ENCODE measurements at places on chromosomes 2 and 18.

DNA sequence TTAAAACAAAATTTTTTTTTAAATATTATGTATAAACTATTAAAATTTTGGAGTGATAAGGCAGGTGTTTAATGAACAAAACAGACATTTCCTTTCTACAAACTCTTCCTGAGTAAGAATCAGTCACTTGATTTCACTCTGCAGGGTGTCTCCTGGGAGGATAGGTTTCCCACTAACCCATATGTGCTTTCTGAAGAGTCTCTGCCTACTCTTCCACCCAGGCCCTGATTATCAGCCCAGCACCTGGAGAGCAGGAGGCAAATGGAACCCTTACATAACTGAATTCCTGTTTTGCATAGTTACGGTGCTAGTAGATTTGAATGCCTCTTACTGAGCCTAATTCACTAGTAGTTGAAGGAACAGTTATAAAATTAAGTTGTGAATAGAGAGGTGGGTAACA lies 1718.6 kb downstream of the SUCLG1 start:
- H3K4me3 ChIP-seq, result no peak overlapping the region
- no peak for DNase-seq
- no peak overlapping the region for H3K27ac ChIP-seq
- H3K27me3 ChIP-seq, result no peaks in the 10 kb centered on the region
- no peaks in the 10 kb centered on the region for H3K4me1 ChIP-seq
- no peaks in the 10 kb centered on the region for H3K36me3 ChIP-seq

DNA sequence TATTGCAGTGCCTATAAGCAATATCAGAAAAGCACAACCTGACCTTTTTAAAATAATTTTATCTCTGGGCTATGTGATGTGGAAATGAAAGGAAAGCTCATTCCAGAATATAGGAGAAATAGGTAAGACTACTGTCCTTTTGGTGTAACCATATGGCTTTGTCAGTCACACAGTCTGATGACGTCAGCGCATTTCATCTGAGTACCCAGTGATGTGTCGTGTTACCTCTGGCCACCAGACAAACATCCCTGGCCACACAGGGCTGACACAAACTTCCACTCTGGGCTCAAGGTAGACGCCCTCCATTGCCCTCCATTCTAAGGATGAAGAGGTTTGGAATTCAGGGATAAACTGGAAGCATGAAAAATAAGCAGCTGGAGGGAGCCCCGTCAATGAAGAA lies 506.7 kb downstream of the CMPK2 start:
- H3K4me1 ChIP-seq, result no peaks in the 10 kb centered on the region
- DNase-seq, result no peak

DNA sequence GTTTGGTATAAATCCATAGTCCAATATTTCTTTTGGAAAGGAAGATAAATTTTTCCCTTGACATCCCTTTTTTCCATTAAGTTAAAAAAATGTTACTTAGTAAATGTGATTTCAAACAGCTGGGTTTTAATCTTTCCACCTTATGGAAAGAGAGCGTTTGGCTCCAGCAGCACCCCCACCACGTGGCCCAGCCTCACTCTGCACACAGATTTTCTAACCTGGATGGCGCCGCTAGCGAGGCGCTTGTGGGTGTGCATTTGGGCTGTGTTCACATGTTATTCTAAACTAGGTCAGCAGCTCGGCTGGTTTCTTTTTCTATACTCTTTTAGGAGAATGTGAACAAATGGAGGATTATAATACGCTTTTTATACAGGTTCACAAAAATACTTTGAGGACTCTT lies 218.0 kb downstream of the LDLRAD4 start:
- peaks cover 33% of the 10 kb centered on the region for H3K4me1 ChIP-seq
- peak; percentile 62 for DNase-seq
- no peak overlapping the region for H3K4me3 ChIP-seq
- H3K27me3 ChIP-seq, result no peaks in the 10 kb centered on the region
- no peaks in the 10 kb centered on the region for H3K36me3 ChIP-seq

DNA sequence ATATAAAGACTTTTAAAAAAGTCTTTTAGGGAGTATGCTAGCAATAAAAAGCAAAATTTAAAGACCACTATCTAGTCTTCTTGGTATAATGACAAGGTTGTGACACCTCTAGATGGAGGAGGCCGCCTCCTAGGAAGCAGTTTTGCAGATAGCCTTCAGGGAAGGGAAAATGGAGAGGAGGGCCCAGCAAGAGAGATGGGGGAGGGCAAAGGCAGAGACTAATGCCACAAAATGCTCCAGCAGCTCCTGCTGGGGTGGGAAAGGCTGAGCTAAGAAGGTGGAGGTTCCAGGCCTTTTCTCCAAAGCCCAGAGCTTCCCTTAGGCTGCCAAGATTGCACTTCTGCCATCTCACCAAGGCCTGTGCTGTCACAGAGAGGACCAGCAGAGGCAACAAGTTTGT lies 153.9 kb upstream of the THSD7B start:
- H3K4me1 ChIP-seq, result no peaks in the 10 kb centered on the region
- DNase-seq, result no peak
- no peaks in the 10 kb centered on the region for H3K36me3 ChIP-seq
- H3K27me3 ChIP-seq, result no peaks in the 10 kb centered on the region

DNA sequence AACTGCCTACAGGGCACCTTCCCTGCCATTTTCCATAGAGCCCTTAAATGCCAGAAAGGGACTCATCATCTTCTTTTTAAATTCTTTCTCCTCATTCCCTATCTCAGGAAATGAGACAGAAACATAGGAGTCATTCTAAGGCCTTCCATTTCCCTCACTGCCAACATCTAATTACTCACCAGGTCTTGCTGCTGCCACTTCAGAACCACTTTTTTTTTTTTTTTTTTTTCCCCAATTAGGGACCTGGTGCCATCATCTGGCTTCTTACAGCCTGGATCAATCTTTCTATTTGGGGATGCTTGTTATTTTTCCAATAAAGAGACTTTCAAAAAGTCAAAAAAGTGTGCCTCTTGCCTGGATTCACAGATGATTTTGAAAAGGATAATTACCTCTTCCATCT lies 373.4 kb downstream of the LPIN1 start:
- H3K36me3 ChIP-seq, result no peaks in the 10 kb centered on the region
- no peak for DNase-seq

DNA sequence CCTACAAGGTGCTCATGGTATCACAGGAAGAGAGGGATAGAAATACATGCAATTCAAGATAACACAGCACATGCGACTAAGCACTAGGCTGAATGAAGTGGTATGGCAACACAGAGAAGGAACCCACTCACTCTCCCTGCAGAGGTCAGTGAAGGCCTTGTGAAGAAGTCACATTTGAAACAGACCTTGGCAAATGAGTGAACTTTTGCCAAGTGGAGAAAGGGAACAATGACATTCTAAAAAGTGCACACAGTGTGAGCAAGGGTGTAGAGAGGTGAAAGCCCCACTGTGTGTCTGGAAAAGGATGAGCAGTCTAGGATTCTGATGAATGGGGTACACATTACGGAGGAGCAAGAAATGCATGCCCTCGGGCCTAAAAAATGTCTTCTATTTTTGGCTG lies 23.3 kb downstream of the KLF7 start:
- H3K4me1 ChIP-seq, result peaks cover 35% of the 10 kb centered on the region
- no peaks in the 10 kb centered on the region for H3K36me3 ChIP-seq
- DNase-seq, result no peak

- H3K4me1 ChIP-seq, result no peaks in the 10 kb centered on the region
- H3K27ac ChIP-seq, result no peak overlapping the region
- no peak overlapping the region for H3K4me3 ChIP-seq
- no peaks in the 10 kb centered on the region for H3K27me3 ChIP-seq
Measured at GRCh38 chr2:179331061-179331460, 66.4 kb upstream of the SESTD1 start.

DNA sequence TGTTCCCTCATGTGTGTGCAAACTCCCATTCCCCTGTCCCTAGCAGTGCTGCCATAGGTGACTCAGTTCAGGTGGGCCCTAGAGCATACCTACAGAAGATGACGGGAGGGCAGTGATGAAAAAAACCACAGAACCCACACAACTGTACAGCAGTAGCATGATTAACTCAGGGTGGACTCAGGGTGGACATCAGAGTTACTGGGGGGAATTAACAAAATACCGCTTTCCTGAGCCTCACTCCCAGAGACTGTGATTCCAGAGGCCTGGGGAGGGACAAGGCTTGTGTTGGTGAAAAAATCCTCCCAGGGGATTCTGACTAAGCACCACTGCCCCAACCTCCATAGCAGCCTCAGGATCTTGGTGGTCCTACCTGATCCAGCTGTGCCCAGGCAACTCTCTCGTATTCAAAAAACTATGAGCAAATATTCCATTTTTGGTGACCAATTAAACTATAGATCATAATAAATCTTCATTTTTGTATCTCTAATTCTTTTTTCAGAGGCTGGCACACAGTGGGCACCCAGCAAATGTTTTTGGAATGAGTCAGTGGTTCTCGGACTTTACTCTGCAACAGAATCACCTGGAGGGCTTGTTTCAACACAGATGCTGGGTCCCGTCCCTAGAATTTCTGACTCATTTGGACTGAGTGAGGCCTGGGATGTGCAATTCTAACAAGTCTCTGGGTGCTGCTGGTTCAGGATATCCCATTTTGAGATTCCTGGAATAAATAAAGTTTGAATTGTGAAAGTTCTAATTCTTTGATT lies 84.1 kb upstream of the NABP1 start:
- no peak for DNase-seq
- no peak overlapping the region for H3K4me3 ChIP-seq
- H3K27ac ChIP-seq, result no peak overlapping the region
- no peaks in the 10 kb centered on the region for H3K4me1 ChIP-seq
- H3K36me3 ChIP-seq, result no peaks in the 10 kb centered on the region

DNA sequence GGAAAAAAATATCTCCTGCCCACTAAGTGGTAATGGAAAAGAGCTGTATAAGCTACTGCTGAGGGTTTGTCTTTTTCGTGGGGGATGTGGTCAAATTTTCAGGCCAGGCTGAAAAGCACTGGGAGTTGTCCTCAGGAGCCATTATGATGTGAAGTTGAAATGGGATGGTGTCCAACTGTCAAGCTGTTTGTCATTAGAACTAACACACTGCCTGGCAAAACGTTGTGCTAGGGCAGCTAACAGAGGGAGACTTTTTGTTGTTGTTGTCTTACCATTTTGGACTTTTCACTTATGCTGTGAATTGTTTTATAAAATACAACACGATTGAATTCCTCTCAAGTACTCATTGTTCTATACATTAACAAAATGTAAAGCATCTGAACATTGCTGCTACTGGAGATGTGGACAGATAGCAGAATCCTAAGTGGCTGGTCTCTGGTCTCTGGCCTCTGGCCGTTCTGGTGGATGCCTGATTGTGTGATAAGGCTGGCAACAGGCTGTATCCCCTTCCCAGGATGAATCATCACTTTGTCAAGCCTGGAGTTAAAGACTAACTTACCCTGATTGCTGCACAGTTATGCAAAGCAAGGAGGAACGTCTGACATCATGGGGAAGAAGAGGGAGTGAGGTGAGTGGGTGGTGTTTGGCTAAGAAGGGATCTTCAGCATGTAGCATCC lies 2.3 kb downstream of the MYO1B start:
- no peaks in the 10 kb centered on the region for H3K27me3 ChIP-seq
- DNase-seq, result no peak
- H3K4me3 ChIP-seq, result no peak overlapping the region
- no peak overlapping the region for H3K27ac ChIP-seq
- H3K36me3 ChIP-seq, result no peaks in the 10 kb centered on the region
- H3K4me1 ChIP-seq, result no peaks in the 10 kb centered on the region

DNA sequence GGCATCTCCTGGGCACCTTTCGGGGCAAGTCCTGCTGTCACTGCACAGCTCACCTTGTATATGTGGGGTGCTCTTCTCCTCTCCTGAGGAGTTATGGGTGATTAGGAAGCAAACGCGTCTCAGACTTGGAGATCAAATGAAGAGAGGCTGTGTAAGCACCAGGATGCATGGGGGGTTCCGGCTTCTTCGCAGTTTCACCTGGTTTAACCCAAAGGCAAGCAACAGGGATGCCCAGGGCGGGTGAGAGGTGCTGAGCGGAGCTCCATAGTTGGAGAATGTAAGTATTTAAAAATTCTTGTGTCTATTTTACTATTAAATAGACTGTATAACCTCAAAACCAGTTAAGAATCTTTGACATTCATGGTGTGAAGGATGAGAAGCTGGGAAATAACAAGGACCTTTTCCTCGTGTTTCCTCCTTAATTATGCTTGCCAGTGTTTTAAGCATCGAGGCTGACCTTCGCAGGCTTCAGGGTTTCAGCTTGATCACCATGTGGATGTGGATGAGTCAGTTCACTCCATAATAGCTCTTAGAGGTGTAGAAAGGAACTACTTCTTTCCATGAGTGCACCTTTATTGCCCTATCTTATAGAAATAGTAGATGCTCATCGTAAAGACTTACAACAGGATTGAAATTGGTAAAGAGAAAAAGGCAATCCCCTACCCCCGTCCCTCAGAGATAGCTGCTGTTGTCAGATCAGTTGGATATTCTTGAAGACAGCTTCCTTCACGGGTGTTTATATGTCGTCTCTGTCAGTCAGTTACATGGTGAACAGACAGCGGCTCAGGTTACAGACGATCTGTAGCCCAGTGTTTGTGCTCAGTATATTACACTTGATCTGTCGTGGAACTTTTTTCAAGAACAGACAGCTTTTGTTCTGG lies 201.1 kb downstream of the AGAP1 start:
- no peak overlapping the region for H3K4me3 ChIP-seq
- H3K27ac ChIP-seq, result no peak overlapping the region
- H3K36me3 ChIP-seq, result no peaks in the 10 kb centered on the region

DNA sequence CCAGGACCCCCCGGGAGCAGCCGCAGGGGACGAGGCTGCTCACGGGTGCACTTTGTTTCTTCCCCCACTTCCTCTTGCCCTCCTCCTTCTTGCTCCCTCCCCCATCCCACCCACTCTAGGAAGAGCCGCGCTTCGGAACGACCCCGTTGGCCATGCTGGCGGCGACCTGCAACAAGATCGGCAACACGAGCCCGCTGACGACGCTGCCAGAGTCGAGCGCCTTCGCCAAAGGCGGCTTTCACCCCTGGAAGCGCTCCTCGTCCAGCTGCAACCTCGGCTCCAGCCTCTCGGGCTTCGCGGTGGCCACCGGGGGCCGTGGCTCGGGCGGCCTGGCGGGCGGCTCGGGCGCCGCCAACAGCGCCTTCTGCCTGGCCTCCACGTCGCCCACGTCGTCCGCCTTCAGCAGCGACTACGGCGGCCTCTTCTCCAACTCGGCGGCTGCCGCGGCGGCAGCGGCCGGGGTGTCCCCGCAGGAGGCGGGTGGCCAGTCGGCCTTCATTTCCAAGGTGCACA lies 1.3 kb downstream of the SP9 start:
- no peak overlapping the region for H3K27ac ChIP-seq
- peaks cover 31% of the 10 kb centered on the region for H3K27me3 ChIP-seq
- H3K36me3 ChIP-seq, result no peaks in the 10 kb centered on the region
- H3K4me3 ChIP-seq, result peak overlapping the region; percentile 75
- DNase-seq, result no peak

GRCh38 chr18:11247381-11247970 lies 98.1 kb upstream of the PIEZO2 start:
- no peaks in the 10 kb centered on the region for H3K36me3 ChIP-seq
- no peak for DNase-seq
- no peaks in the 10 kb centered on the region for H3K27me3 ChIP-seq
- no peak overlapping the region for H3K27ac ChIP-seq
- no peak overlapping the region for H3K4me3 ChIP-seq
- H3K4me1 ChIP-seq, result no peaks in the 10 kb centered on the region

- H3K4me1 ChIP-seq, result no peaks in the 10 kb centered on the region
- no peak for DNase-seq
- no peaks in the 10 kb centered on the region for H3K27me3 ChIP-seq
- H3K4me3 ChIP-seq, result no peak overlapping the region
- no peak overlapping the region for H3K27ac ChIP-seq
- no peaks in the 10 kb centered on the region for H3K36me3 ChIP-seq
Measured at GRCh38 chr18:8762968-8763367, 57.6 kb downstream of the MTCL1 start.

Data from T-cell (primary cell).